Retinal pigment epithelial cell (primary cell): ENCODE measurements at places on chromosomes 4 and X.

DNA sequence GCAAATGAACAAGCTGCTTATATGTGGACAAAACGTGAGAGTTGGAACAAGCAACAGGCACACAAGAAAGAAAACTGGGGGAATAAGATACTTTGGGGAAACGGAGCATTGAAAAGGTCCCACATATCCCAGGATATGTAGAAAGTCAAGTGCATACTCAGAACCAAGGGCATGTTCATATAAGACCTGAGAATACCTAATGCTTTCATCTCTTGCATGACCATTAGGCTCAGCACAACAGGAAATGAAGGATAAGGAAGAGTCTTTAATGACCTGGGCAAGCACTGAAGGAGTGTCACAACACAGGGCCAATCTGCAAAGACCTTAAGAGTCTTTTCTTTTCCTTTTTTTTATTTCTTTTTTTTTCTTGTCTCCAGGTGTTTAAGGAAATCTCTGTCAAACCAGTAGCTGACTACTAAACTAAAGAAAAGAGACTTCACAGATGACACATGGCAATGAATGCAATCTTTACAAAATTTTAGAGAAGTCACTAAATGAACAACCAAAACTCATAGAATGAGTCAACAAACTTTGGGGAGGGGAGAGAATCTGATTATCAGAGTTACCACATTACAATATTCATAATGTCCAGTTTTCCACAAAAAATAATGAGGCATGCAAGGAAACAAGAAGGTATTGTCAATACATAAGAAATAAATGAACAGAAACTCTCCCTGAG is 67.9 kb upstream of the STK26 start:
- no peak for DNase-seq

GRCh38 chrX:153590961-153591956 is 7.7 kb downstream of the CCNQ start:
- no peak for DNase-seq

- DNase-seq = no peak
Observed at GRCh38 chr4:145736241-145736831, 56.4 kb downstream of the C4orf51 start.

GRCh38 chr4:138407329-138407728 is 165.2 kb upstream of the SLC7A11 start:
- no peak for DNase-seq

DNA sequence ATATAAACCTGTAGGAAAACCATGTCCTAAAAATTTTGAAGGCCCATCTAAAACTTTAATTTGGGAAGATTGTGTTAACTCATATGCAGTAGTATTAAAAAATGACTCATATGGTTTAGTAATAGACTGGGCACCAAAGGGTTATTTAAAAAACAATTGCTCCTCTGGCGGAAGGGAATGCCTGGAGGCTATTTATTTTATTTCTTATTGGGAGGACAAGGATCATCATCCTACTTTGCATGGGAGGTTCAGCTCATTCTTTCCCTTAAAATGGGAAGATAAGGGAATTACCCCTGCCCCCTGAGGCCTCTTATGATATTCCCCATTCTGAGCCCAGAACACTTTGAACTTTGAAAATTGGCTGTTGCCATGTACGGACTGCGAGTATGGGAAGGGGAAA is 29.7 kb upstream of the MGST2 start:
- no peak for DNase-seq
